ENCODE measurements at places on chromosomes 5 and 9.

- no peak for DNase-seq
Measured at GRCh38 chr9:83474631-83475030, 63.6 kb downstream of the FRMD3 start.

- no peak for DNase-seq
Measured at GRCh38 chr9:108269371-108269770, 586.4 kb downstream of the ACTL7B start.

GRCh38 chr5:100842080-100842479 is 61.0 kb downstream of the ST8SIA4 start:
- no peak for DNase-seq

DNA sequence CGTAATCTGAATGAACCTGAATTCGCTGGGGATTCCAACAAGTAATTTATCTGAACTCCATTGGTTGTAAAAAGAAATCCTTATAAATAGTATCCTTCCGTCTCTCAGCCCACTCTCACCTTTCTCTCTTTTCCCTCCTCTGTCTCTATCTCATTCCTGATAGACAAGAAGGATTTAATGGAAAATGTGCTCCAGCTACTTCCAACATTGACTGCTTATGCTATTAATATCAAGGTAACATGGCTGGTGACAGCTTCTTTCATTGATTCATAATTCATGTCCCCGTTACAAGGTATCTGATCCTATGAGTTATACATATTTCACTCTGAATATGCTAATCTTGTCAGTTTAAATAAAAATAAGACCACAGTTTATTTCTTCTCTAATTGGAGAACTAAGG is 326.8 kb downstream of the RASEF start:
- DNase-seq, result no peak
